ENCODE measurements at places on chromosomes 7 and 10.
A peak's percentile ranks its signal among the peaks of the same experiment; 100 is the strongest.

GRCh38 chr10:102460836-102461186 is 9.5 kb upstream of the C10orf95 start:
- no peaks in the 10 kb centered on the region for H3K36me3 ChIP-seq
- H3K4me3 ChIP-seq = peak overlapping the region; percentile 62

DNA sequence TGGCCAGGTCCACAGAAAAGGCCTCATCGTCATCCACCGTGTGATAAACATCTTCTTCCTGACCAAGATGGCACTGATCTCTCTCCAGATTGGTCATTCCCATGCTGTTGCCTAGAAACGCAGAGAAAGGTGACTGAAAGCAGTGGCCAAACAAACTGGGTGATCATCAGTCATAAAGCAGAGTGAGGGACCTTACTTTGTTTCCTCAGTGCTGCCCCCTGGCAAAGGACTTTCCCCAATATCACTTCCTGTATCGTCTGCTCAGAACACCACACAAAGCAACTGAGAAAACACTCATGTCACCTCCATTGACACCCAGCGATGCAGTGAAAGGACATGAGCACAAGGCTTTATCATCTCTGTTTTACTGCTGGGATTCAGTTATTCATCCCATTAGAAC is 40.0 kb upstream of the TM9SF3 start:
- H3K27me3 ChIP-seq = no peaks in the 10 kb centered on the region
- no peaks in the 10 kb centered on the region for H3K36me3 ChIP-seq
- no peak overlapping the region for H3K27ac ChIP-seq
- H3K4me3 ChIP-seq = no peak overlapping the region
- DNase-seq = no peak

DNA sequence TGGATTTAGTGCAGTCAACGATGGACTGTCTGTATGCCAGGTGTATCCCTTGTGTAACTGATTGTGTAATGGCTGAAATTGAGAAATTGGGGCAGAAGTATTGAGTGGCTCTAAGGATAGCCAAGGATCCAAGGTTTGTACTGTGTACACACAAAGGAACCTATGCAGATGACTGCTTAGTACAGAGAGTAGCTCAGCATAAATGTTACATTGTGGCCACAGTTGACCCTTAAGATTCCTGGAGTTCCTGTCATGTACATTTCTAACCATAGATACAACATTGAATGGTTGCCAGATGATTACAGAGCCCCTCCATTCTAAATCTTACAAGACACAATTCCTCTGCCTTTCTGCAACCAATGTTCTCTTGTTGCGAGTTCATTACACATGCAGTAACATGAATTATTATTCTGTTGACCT is 25.3 kb downstream of the CCDC126 start:
- H3K36me3 ChIP-seq = no peaks in the 10 kb centered on the region
- no peak overlapping the region for H3K4me3 ChIP-seq
- H3K4me1 ChIP-seq = no peaks in the 10 kb centered on the region
- DNase-seq = no peak
- H3K27ac ChIP-seq = no peak overlapping the region
- H3K27me3 ChIP-seq = no peaks in the 10 kb centered on the region

DNA sequence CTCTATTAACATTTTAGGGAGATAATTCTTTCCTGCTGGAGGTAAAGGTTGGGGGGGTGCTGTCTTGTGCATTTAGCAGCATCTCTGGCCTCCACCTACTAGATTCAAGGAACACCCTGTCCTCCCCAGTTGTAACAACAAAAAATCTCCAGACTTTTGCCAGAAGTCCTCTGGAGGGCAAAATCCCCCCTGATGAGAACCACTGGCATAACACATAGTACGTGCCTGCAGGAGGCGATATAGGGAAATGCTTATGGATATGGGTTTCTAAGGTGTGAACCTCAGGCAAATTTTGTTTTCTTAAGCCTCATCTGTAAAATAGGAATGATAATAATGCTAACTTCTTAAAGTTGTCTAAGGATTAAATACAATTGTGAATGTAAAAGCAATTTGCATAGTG is 2.9 kb upstream of the OSBPL3 start:
- no peaks in the 10 kb centered on the region for H3K4me1 ChIP-seq
- no peak overlapping the region for H3K4me3 ChIP-seq
- no peaks in the 10 kb centered on the region for H3K36me3 ChIP-seq
- no peaks in the 10 kb centered on the region for H3K27me3 ChIP-seq
- DNase-seq = no peak

GRCh38 chr10:95836610-95837355 is 71.0 kb upstream of the CC2D2B start:
- no peak overlapping the region for H3K4me3 ChIP-seq
- no peak for DNase-seq
- no peaks in the 10 kb centered on the region for H3K36me3 ChIP-seq
- peak overlapping the region; percentile 12 for H3K27ac ChIP-seq
- no peaks in the 10 kb centered on the region for H3K4me1 ChIP-seq
- no peaks in the 10 kb centered on the region for H3K27me3 ChIP-seq

GRCh38 chr7:87474533-87475358 is 734 bp downstream of the ABCB4 start:
- DNase-seq = peak; percentile 69
- H3K36me3 ChIP-seq = no peaks in the 10 kb centered on the region
- H3K27me3 ChIP-seq = no peaks in the 10 kb centered on the region
- H3K4me1 ChIP-seq = no peaks in the 10 kb centered on the region

DNA sequence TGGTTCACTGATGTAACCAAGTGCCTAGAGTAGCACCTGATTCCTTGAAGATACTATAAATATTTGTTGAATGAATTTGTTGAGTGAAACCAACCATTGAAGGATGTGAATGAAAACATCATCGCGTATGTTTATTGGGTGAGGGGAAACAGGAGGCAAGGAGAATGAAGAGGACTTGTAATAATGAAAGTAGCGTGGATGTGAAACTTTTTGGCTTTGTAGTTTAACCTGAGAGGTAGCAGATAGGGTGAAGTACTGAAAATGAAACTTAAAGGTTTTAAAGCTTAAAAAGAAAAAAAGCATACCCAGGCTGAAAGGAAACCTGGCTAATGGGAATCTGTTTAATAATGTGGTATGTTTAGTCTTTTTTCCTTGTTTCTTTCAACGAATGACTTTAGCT is 5.2 kb downstream of the CCNY start:
- H3K36me3 ChIP-seq = no peaks in the 10 kb centered on the region
- DNase-seq = no peak
- H3K27me3 ChIP-seq = no peaks in the 10 kb centered on the region
- H3K4me3 ChIP-seq = no peak overlapping the region
- H3K27ac ChIP-seq = no peak overlapping the region

- no peak for DNase-seq
- no peak overlapping the region for H3K27ac ChIP-seq
- H3K4me1 ChIP-seq = no peaks in the 10 kb centered on the region
- no peaks in the 10 kb centered on the region for H3K27me3 ChIP-seq
- no peaks in the 10 kb centered on the region for H3K36me3 ChIP-seq
- no peak overlapping the region for H3K4me3 ChIP-seq
Observed at GRCh38 chr10:97549587-97550322, 22.8 kb upstream of the ANKRD2 start.

DNA sequence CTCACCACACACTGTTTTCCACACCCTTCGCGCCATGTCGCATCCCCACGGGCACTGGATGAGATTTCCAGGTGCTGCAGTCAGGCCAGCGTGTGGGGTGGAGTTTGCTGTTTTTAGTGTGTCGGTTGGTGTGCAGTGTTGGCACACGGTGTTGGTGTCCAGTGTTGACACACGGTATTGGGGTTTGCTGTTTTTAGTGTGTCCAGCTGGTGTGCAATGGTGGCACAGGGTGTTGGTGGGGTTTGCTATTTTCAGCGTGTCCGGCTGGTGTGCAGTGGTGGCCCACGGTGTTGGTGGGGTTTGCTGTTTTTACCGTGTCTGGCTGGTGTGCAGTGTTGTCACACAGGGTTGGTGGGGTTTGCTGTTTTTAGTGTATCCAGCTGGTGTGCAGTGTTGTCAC is 20.1 kb upstream of the PRKAR1B start:
- no peak overlapping the region for H3K4me3 ChIP-seq
- DNase-seq = no peak
- H3K36me3 ChIP-seq = no peaks in the 10 kb centered on the region
- H3K27me3 ChIP-seq = no peaks in the 10 kb centered on the region
- H3K27ac ChIP-seq = no peak overlapping the region

GRCh38 chr7:88184848-88185304 is 35.0 kb downstream of the SRI start:
- H3K27me3 ChIP-seq = no peaks in the 10 kb centered on the region
- no peaks in the 10 kb centered on the region for H3K4me1 ChIP-seq
- H3K27ac ChIP-seq = no peak overlapping the region
- no peak overlapping the region for H3K4me3 ChIP-seq

DNA sequence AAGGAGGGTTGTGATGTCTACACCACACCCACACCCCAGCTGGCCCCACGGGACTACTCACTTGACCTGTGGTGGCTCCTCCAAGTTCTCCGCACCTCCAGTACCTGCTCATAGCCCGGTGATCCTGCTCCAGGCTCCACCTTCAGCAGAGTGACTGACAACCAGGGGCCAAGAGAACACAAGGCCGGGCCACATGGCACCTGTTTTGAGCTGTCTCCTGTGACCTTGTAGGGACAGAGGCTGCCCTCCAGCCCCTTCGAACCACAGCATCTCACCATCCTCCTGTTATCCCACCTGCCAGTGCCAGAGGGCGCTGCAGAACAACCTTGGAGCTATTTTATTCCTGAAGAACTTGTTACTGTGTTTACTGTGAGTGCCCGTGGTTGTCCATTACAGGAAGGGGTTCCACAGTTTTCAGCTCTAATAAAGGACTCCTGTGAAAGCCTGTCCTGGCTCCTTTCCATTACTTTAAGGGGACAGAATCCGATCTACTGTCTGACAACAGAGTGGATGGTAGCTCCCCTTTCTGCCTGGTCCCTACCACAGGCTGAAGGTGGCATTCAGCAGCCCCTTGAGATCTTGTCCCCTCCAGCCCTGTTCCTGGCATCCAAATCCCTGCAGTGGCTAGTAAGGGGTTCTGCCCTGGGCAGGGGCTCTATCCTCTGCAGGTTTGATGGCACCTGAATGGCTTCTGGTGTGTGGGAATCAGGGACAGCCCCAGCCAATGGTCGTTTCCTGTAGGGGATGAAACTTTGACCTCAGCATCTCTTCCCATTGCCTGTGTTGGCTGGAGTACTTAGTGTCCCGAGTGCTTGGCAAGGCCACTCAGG is 50.8 kb downstream of the C10orf120 start:
- peak; percentile 71 for DNase-seq
- H3K36me3 ChIP-seq = no peaks in the 10 kb centered on the region
- no peaks in the 10 kb centered on the region for H3K27me3 ChIP-seq
- H3K27ac ChIP-seq = no peak overlapping the region
- H3K4me1 ChIP-seq = no peaks in the 10 kb centered on the region
- H3K4me3 ChIP-seq = no peak overlapping the region

Measured in Peyer's patch (tissue), 4 donors.